ENCODE measurements at places on chromosomes 11 and 22.
A peak's percentile ranks its signal among the peaks of the same experiment; 100 is the strongest.

DNA sequence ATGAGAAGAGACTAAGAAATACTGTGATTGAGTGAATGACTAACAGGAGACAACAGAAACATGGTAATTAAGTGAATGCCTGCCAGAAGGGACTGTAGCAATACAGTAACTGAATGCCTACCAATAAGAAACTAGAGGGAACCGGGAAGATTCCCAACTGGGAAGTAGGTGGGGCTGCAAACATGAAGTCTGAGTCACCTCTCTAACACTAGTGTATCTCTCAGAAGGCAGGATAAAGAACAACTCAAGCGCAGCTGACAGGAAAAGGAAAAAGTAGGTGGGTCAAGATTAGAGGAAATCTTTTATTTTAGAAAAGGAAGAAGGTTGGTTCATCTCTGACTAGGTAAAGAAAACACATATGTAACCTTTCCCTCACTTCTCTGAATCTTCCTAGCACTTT lies 14.0 kb downstream of the C11orf42 start:
- no peak for DNase-seq

DNA sequence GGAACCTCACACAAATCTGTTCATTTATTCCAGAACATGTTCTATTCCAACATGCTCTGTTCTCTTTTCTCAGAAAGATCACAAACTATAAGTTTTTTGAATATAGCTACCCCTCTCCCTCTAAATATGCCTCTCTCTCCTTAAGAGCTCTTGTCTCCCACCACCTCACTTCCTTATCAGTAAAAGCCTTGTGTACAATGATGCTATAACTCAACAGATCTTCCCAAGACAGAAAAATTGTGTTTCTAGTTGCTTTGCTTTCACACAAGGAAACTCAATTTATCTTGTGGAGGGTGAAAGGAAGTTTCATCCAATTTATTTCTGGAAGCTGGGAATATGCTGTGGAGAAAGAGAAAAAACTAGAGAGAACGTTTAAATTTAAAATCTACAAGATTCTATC lies 64.4 kb downstream of the FAM76B start:
- no peak for DNase-seq

- DNase-seq, result no peak
Measured at GRCh38 chr11:121291896-121292494, 576 bp upstream of the SC5D start.

DNA sequence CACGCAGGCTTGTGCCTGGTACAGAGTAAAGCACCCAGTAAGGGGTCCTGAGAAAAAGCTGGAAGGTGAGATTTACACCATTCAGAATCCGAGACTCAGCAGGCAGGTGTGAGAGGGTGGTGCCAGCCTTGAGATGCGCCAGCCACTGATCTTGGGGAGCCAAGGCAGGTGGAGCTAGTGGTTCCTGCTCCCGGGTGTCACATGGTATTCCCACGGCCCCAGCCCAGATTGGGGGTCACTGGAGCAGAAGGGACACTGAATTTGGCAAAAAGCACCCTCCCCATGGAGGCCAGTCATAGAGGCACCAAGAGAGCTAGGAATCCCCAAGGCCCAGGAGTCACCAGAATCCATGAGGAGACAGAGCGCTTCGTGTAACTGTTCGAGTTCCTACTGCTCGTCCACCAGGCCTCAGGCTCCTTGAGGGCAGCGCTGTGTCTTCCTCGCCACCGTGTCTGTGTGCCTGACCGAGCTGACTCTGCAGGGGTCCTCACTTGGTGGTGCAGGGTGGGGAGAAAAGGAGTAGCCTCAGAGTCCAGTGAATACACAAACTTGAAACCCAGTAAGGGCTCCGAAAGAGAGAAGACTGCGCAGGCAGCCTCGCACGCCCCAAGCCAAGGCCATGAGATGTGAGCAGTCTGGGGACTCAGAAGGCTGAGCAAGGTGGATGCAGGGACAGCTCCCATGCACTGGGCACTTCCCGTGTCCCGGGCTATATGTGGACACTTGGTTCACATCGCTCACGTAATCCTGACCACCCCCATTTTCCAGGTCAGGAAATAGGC lies 28.2 kb downstream of the TOM1 start:
- DNase-seq, result no peak

DNA sequence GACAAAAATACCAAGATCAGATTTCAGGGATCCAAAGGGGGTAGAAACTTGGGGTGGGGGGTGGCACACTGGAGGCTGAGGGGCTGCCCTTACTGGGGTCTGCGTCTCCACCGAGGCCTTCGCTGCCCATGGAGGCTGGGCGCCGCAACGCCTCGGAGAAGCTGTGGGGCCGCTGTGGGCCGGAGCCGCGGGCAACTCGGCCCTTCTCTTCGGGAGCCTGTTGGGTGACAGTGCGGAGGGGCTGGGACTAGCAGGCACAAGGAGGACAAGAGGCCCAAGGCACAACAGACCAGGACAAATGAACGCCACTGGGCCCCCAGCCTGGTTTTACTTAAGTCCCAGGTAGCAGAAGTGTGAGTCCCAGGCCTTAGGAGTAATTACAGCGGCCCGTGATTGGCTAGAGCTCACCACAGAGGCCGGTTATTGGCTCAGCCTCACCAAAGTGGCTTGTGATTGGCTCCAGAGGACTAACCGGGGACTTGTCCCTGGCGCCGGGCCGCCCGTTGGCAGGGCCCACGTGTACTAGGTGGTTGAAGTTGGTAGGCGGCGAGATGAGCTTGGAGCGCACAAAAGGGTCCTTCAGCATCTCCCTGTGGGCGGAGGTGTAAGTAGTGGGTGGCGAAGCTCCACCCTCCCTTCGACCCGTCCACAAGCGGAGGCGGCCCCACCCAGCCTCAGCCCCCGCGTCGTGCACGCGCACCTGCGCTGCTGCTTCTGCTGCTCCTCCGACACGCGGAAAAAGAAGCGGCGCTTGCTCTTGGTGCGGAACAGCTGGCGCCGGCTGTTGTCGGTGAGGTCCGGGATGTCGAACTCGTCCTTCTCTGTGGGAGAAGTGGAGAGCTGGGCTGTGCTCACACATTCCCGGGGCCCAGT lies 16.5 kb upstream of the MEN1 start:
- no peak for DNase-seq

- no peak for DNase-seq
Measured at GRCh38 chr22:44616461-44616860, 85.5 kb upstream of the PRR5 start.

DNA sequence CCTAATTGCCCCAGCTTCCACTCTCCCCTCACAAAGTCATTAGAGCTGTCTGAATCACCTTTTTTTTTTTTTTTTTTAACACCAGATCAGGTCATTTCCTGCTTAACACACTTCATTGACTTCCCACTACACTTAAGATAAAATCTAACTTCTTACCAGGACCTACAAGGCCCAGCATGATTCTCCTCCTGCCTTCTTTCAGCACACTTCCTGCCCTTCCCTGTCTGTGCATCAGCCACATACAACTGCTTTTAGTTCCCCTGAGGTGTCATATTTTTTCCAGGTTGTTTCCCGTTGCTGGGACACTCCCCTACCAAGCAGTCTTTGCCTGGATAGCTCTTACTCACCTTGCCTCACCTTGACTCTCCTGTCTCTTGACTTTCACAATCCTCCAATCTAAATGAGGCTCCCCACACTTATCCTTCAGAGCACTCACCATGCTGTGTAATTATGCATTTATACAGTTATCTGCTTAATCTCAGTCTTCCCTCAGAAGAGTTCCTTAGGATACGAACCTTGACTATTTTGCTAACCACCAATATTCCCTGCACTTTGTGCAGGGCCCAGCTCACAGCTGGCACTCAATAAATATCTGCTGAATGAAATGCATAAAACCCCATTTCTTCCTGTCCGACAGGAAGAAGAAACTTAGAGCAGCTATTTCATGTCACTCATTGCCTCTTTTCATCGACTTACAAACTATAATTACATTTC lies 96.6 kb upstream of the AKIP1 start:
- no peak for DNase-seq

GRCh38 chr22:21025763-21026755 lies 6.3 kb downstream of the SLC7A4 start:
- no peak for DNase-seq

DNA sequence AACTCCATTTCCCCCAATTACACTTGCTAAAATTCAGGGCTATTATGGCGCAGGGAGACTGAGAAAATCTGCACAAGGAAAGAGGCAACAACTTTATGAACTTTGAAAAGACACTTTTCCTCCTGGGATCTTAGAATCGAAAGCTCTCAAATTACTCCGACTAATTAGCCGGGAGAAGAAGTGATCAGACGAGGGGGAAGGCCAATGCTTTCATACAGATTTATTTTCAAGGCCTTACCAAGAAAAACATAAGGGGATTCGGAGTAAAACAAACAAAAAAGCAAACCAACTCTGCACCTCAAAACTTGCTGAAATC lies 1.6 kb downstream of the PAX6 start:
- no peak for DNase-seq

DNA sequence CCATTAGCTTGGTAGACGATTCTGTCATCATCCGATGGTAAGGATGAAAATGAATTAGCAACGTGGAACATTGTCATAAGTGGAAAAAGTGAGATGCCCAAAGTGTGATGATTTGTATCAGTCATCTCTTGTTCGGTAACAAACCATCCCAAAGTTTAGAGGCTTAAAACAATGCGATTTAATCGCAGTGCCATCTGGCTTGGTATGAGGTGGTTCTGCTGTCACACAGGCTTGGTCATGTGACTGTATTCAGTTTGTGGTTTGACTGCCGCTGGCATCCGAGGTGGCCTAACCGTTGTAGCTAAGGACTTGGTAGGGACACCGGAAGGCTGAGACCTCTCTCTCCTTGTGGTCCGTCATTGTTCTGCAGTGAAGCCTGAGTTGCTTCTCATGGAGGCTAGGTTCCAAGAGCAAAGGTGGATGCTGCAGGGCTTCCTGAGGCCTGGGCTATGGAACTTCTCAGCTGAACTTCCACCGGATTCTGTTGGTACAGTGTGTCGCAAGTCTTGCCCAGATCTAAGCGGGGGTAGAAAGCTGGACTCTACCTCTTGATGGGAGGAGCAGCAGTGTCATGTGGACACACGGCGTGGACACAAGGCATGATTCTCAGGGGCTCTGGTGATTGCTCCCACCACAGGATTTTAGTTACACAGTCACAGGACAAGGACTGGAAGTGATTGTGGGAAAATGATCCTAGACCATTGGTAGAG lies 36.3 kb downstream of the BCR start:
- peak; percentile 43 for DNase-seq

GRCh38 chr11:60809691-60810090 lies 24.6 kb downstream of the MS4A10 start:
- no peak for DNase-seq

- no peak for DNase-seq
Measured at GRCh38 chr11:116275635-116276034, 497.2 kb downstream of the BUD13 start.

DNA sequence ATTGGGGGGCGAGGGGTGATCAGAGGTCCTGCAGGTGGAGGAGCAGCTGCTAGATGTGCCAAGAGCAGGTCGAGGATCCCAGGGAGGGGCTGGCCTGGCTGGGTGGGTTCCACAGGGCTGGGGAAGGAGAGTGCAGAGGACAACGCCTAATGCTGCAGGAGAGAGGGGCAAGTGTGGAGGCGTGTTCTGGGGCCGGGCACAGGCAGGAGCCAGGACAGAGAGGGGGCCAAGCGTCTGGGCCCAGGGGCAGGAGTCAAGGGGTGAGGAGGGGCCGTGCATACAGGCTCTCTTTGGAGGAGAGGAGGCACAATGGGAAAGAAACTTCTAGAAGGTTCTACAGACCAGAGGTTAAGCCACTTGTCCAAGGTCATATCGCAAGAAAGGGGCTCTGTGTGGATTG lies 26.7 kb upstream of the FGF19 start:
- no peak for DNase-seq

DNA sequence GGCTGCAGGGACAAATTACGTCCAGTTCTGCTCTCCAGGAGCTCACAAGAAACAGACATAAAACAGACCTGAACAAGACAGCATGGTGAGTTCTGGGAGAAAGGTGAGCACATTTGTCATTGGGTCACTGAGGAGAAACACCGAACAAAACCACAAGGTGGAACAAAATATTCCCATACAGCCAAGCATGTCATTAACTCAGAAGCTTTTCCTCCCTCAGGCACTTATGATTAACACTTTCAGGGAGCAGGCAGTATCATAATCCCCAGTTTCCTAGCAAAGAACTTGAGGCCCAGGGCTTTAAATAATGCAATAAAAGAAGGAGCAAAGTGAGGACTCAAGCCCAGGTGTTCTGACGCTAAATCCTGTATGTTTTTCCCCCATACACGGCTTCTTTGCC lies 43.0 kb downstream of the P4HA3 start:
- no peak for DNase-seq

- no peak for DNase-seq
Measured at GRCh38 chr11:1163911-1164735, 6.4 kb downstream of the MUC5AC start.

DNA sequence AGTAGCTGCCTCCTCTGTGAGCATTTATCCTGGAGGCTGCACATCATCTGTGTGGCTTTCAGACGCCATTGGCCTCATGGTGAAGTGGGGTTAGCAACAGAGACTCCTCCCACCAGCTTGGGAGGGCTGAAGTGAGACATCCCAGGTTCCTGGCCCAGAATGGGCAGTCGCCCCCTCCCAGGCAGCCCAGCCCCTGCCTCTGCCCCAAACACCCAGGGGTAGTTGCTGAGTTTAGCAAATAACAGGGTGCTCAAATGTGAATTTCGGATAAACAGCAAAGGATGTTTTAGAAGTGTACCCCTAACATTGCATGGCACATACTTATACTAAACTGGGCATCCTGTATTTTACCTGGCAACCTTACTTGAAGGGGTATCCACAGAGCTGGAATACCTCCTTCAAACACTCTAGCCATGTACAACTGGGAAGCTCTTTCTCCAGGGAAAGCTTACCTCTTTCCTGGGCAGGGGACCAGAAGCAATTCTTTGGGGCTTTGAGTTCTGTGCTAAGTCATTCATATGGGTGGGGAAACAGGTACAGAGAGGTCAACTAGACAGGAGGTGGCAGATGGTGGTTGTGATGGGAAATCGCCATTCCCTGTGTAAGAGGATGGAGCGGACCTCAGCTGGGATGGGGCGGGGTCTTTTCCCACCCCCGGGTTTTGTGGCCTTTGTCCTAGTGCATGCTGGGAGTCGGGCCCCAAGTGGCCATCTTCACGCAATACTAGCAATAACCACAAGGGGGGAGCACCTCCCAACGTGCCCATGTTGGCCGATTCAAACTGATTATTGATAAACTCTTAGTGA lies 19.3 kb downstream of the MTFP1 start:
- DNase-seq, result peak; percentile 51

DNA sequence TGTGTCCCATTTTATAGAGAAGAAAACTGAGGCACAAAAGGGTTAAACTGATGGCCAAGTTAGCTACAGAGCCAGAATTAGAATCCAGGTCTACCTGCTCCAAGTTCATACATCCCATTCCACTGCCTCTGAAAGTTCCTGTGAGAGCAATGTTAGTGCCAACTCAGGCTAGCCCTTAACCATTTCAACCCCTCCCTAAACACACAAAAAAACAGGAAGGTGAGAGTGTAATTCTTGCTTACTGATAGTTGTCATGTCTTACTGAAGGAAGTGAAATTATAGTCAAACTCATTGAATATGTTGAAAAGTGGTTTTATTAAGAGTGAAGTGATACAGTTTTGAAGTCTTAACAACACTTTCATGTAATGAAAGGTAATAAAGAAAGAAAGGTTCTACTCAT lies 2.9 kb upstream of the E2F8 start:
- DNase-seq, result no peak

GRCh38 chr11:47325271-47326041 lies 27.0 kb downstream of the MYBPC3 start:
- DNase-seq, result no peak

Data from activated T-cell treated with anti-CD3 and anti-CD28 coated beads for 48 hours (primary cell).